ENCODE measurements at places on chromosomes 12 and 14.

DNA sequence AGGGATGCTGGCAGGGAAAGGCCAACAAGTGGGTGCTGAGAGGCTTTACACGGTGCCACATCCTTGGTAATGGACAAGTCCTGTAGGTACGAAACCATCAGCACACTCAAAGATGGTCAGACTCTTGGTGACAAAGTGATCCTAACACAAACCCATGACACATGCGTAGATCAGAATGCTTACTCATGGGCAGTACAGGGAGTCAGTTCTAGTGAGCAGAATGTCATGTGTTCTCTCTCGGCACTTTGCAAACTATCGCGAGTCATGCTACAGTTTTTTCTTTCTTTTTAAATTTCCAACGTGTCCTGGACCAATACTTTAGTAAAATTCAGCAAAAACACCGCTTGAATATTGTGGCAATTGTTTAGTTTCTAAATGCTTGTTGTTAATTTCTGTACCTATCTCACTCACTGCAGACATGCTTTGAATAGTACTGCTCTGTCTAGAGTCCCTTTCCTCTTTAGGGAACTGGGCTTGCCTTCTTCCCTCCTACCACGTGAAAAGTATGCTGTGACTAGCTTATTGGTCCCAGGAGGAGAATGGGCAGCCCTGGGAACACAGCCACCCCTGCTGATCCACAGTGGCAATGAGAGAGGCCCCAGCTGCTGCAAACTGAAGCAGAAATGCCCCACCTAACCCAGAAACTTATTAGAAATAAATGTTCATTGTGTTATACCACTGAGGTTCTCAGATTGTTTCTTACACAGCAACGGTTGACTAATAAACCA lies 62.4 kb downstream of the UBR7 start:
- DNase-seq = no peak

GRCh38 chr14:56244138-56244789 lies 126.1 kb downstream of the PELI2 start:
- DNase-seq = no peak

DNA sequence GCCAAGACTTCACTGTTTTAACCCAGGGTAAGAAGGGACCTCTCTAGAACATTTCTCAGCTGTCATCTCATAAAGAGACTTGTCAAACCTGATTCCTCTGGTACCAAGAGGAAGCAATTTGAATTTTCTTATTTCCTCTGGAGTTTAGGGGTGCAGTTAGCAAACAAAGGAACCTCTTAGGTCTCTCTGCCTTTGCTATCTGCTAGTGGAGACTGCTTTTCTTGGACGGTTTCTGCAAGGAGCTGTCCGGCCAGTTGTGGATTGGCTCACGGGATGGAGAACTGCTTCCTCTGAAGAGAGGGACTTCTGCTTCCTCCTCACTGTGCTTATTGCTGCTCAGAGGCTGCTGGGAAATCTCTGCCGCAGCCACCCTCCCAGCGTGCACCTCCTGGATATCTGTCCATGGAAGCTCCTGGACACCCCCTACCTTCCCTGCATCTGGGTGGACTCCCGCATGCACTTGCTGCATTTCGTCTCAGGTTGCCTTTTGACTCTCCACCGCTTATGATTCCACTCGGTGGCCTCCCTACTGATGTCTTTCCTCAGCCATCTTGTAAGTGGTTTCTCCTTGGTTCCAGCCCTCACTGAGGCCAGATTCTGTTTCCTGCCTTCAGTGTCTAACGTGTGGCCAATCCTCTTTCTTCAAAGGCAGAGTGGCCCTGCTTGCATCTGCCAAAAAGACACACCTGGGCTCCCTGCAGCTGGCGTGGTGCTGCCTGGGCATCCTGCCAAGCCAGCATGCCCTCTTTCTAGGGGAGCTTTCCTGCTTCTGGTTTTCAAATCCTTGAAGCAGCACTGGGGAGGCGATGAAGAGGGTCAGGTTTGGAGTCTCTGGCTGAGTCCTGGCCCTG lies 187.3 kb downstream of the CHST11 start:
- peak; percentile 31 for DNase-seq

DNA sequence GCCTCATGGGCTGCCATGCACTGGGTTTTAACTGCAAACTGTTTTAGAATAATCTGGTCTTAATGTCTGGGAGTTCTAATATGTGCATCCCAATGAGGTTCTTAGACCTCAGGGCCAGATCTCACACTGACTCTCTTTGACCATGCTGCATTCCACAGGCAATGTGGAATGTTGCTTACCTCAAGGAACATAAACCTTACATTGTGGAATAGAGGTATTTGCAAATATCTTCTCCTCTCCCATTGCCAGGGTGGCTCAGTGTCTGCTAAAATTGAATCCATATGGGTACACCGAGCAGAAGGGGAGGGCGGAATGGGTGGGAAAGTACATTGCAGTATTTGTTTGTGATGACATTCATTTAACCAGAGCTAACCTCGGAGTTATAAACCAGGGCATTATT lies 78.6 kb downstream of the CHST11 start:
- DNase-seq = no peak

DNA sequence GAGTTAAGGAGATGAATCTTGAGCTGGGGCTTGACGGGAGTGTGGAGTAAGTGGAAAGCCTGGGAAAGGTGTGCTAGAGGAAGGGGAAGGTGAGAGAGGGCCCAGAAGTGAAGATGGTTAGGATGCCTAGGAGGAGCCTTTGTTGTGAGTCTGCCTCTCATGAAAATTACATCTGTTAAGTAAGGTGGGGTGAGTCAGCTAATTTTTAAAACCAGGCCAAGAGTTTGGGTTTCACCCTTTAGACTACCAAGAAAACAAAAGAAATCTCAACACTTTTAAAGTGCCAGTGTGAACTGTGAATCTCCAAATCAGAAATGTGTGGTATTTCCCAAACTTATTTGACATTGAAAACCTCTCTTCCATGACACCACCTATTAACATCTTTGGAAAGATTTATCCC lies 185.2 kb downstream of the CRADD start:
- no peak for DNase-seq

DNA sequence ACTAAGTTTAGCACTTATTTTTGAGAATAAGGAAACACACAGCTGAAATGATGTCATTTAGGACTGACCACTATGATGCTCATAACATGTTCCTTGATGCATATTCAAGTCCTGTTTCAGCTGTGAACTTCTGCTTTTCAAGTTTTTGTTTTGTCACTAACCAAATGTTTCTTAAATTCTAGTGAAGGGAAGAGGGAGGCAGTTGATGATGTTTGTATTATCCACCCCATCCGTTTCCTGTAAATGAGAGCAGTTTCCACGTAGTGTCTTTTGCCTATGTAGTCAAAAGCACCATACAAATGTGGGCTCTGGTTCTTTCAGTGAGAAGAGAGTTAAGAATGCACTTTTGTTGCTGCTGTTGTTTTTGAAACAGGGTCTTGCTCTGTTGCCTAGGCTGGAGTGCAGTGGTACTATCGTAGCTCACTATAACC lies 491.8 kb downstream of the PCNX1 start:
- DNase-seq = peak; percentile 64

GRCh38 chr12:53195516-53196420 lies 11.3 kb downstream of the ITGB7 start:
- DNase-seq = no peak

DNA sequence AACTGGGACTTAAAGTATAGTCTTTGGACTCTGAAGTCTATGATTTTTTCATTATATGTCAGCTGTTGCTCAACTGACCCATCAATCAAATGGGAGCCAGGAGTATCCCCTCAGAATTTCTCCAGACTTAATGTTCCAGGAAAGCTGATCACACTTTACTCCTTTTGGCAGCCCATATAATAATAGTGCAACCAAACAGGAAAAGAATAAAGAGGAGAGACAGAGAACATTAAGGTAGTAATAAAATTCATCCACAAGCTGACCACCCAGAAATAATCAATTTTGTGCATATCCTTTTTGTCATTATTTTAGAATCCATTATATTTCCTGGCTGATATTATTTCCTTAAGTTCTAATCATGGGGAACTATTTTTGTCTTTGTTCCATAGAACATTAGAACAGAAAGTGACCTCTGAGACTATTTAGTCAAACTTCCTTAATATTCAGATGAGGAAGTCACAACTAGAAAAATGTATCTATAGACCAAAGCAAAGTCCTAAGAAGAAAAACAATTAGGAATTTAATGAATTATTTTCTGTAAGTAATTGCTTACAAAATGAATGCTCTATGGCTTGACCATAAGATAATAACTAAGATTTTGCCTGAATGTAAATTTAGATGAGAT lies 238.1 kb upstream of the SEL1L start:
- no peak for DNase-seq

- no peak for DNase-seq
Observed at GRCh38 chr12:104154806-104155205, 16.8 kb upstream of the NFYB start.

DNA sequence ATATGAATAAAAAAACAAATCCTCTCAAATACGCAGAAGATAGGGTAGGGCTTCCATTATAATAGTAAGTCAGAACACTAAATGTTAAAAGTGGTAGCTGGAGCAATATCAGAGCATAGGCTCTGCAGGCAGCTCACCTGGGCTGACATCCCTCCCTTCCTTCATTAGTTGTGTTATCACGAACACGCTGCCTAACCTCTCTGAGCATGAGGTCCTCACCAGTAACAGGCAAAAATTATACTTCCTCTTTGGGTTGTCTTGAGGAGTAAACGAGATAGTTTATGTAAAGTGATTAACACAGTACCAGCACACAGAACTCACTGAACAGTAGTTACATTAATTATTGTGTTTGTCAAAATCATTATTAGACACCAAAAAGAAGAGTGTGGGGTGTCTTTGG lies 154.3 kb downstream of the STXBP6 start:
- no peak for DNase-seq

DNA sequence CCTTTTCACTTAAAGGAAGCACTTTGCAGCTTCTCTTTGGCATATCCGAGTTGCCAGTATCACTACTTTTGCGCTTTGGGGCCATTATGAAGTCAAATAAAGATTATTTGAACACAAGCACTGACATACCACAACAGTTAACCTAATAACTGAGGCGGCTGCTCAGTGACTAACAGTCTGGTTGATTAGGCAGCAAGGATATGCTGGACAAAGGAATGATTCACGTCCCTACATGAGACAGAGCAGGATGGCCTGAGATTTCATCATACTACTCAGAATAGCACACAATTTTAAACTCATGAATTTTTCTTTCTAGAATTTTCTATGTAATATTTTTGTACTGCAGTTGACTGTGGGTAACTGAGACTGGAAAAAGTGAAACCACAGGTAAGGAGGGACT lies 56.9 kb upstream of the E2F7 start:
- DNase-seq = no peak

DNA sequence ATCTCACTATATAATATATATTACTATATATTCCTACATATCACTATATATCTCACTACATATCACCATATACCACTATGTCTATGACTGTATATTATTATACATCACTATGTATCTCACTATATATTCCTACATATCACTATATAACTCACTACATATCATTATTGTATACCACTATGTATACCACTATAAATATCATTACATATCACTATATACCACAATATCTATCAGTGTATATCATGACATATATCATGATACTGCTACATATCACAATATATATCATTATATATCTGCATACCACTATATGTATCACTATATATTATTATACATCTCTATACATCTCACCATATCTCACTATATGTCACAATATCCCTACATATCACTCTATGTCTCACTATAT lies 121.5 kb downstream of the ASCL4 start:
- DNase-seq = no peak

GRCh38 chr12:92224685-92225331 lies 79.2 kb upstream of the BTG1 start:
- DNase-seq = no peak

DNA sequence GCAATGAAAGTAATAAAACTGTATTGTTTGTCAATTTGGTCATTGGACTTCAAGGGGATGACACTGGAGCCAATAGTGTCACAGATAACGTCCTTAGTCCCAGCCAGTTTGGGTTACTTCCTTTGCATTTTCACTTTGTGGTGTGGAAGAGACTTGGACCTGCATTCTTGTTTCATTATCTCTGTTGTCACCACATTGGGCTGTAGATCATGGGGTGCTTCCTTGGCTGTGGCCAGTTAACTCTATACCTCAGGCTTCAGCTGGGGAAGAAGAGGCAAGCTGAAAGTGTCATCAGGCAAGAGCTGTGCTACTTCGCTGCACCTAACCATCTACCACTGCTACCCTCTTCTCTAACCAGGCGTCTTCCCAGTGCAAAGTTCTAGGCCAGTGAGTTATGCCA lies 15.1 kb upstream of the CISTR start:
- DNase-seq = no peak

GRCh38 chr12:29639893-29640495 lies 142.5 kb upstream of the OVCH1 start:
- no peak for DNase-seq

DNA sequence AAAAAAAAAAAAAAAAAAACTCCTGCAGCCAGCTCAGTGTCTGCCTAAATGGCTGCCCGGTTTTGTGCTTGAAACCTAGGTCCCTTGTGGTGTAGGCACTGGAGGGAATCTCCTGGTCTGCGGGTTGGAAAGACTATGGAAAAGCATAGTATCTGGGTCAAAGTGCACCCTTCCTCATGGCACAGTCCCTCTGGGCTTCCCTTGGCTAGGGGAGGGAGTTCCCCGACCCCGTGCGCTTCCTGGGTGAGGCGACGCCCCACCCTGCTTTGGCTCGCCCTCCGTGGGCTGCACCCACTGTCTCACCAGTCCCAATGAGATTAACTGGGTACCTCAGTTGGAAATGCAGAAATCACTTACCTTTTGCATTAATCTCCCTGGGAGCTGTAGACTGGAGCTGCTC lies 14.3 kb downstream of the PTCSC3 start:
- no peak for DNase-seq

DNA sequence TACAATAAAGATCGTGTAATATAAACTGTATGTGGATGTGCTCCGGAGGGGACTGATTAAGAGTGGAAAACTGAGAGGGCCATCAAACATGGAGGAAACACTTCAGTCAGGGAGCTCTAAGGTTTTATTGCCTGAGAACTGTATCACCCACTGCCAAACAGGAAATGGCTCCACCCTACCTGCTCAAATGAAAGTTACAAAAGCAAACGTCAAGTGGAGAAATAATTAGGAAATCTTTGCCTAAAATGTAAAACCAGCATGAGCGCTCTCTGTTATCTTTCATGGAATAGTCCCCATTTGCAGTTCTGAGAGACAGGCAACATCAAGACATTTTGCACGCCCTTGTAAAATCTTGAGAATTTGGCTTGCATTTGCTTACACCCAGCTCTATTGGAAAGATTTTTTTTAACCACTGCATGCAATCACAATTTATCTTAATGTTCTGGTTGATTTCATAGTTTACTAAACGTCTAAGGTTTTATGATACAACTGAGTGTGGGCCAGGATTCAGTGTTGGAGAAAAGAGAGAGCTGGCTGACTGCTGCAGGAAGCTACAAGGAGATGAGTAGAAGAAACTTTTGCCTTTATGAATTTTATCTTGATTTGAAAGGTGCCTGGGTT lies 344.0 kb upstream of the PRICKLE1 start:
- no peak for DNase-seq

GRCh38 chr12:14714437-14714836 lies 18.0 kb upstream of the GUCY2C start:
- DNase-seq = no peak

GRCh38 chr14:20429801-20430669 lies 5.9 kb downstream of the KLHL33 start:
- no peak for DNase-seq

Measured in CD4-positive, alpha-beta T cell treated with Interferon gamma for 1 hour (primary cell).